Astrocyte of the hippocampus (primary cell): ENCODE measurements at places on chromosomes 4 and X.
A peak's percentile ranks its signal among the peaks of the same experiment; 100 is the strongest.

DNA sequence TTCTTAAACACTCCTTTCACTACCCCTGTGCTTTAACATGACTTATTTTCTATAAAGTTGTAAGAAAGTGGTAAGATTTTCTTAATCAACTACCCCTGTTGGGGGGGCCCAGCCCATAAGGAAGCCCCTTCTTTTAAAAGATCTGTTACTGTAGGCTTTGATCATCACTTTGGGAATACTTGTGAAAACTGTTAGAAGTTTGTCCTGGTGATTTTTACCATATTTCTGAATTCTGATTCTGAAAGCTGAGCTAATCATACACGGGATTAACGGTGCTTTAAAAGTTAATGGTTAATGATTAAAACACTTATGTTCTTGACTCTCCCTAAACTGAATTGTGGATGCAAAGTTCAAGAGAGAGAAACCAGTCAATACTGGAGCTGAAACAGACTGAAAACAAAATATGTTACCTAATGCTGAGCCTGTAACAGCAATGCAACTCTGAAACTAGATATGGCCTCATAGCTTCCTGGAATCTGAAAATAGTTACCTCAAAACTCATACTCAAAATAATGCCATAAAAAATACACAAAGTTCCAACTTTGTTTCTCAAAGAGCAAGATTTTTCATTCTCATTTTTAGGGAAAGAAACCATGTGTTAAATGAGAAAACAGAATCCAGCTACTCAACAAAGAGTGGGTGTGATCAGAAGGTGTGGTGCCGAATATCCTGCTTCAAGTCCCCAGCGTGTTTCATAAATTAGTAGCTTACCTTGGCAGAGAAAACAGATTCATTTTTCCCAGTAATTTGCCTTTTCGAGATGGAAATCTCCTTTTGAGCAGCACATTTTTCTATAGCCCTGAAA lies 31.6 kb downstream of the ADH7 start:
- DNase-seq = peak; percentile 6

DNA sequence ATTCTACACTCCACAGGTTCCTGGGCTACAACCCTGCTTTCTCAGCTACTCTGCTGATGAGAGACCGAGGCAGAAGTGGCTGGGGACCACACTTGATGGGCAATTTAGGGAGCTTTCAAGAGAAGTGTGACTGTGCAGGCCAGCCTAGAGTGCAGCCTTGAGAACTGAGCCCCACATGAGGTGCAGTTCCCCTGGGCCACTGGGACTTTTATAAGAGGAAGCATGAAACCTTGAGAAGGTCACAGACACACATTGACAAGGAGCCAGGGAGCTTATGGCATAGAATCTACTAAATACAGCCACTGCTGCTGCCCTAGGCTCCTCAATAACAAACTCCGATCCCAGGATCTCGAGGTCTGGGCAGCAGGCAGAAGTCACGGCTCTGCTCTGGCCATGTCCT lies 13.1 kb downstream of the C4orf50 start:
- DNase-seq = no peak

GRCh38 chr4:48578132-48578968 lies 88.3 kb downstream of the ZAR1 start:
- DNase-seq = peak; percentile 82

- no peak for DNase-seq
These were observed 149.1 kb upstream of the CXXC4 start for GRCh38 chr4:104643805-104644204.

DNA sequence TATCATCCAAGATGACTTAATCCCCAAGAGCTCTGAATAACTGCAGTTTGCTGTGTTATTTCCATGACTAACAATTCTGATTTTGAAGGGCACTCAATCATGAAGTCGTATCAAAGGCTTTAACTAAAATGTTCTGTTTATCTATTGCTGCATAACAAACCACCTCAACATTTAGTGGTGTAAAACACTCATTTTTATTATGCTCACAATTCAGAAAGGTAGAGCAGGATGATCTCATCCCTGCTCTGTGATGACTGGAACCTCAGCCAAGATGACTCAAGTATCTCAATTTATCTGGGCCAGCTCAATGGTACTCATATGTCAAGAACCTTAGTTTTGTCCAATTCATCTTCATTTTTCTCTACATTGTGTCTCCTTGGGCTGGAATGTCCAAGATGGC lies 451.1 kb downstream of the PPARGC1A start:
- DNase-seq = peak; percentile 32

DNA sequence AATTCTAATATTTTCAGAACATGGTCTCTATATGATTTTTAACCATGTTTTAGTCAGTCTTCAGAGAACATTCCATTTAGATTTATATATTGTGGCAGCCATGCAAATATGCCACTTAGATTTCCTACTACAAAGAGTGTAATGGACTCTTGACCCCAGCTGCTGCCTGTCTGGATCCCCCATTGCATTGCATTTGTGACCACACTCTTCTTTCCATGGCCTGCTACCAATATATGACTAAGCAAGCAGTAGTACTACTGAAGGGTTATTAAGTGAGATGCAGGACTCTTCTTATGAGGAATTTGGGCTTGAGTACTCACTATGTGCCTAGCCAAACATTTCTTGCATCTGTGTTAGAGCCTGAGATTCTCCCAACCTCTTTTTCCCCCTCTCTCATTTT lies 306.8 kb downstream of the PDHA2 start:
- DNase-seq = peak; percentile 51

GRCh38 chrX:53321230-53321942 lies 40.0 kb upstream of the IQSEC2 start:
- peak; percentile 16 for DNase-seq

DNA sequence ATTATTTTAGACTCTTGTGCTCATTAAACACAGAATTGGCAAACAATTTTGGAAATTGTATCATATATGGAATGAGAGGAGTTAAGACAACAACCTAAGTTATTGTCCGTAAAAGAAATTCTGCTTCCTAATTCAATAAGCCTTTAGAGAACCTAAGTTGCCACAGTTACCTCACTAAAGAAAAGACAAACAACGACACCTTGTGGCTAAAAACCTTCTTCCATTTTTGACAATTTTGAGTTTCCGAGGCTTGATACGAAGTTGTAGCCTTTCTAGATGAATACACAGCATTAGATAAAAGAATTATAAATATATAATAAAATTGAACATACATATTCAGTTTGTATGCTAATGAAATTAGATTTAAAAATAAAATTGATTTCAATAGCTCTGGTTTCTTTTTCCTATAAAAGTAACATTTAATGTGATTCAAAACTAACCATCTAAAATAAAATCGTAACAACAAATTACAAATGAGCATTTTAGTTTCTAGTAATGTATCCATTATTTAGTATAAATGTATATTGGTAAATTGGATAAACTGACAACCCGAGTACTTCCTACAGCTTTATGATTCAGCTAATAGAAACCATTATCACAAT lies 275.1 kb downstream of the GPM6A start:
- peak; percentile 80 for DNase-seq

DNA sequence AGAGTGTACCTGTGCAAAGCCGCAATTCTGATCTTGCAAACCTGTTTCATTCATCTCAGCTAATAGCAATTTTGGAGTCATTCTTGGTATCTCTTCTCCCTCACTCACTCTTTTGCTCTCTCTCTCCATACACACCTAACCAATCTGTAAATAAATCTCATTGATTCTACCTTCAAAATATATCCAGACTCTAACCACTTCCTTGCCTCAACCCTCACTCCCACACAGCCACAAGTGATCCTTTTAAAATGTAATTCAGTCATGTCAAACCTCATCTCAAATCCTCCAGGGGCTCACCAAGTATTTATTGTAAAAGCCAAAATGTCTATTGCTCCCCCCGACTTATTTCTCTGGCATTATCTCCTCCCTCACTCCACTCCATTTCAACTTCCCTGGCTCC lies 51.7 kb upstream of the SLC10A4 start:
- DNase-seq = no peak

DNA sequence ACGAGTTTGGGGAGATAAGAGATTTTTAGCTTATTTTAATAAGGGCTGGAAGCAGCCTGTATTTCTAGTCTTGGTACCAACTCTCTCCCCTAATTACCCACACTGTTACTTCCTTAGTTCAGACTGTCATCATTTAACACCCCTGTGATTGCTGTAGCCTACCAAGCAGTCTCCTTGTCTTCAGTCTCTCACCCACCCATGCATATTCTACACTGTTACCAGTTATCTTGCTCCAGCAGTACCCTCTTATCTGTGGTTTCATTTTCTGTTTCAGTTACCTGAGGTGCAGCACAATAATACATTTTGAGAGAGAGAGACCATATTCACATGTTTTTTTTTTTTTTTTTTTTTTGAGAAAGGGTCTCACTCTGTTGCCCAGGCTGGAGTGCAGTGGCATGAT lies 80.2 kb downstream of the DIAPH2 start:
- DNase-seq = no peak

- no peak for DNase-seq
These were observed 2.8 kb downstream of the TMEM271 start for GRCh38 chr4:573122-573892.

DNA sequence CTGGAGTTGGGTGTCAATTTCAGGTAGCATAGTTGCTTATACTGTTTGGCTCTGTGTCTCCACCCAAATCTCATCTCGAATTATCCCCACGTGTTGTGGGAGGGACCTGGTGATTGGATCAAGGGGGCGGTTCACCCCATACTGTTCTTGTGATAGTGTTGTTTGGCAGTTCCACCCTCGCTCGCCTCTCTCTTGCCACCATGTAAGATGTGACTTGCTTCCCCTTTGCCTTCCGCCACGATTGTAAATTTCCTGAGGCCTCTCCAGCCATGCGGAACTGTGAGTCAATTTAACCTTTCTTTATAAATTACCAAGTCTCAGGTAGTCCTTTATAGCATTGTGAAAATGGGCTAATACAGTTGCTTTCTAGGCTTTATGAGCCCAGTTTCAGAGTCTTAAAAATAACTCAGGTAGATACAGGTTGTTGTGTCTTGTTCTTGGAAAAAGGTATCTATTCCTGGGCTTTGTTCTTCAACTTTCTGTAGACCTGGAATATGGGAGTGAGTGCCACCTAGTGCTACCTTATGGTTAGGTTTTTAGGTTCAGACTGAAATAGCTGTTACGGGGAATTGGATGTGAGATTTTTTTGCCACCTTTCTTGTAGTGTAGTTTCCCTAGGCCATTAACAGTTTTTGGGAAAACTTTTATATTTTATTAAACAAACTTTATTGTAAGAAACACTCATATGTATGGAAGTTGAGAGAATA lies 15.6 kb downstream of the PGK1 start:
- no peak for DNase-seq

GRCh38 chr4:110609044-110609750 lies 13.7 kb downstream of the PITX2 start:
- DNase-seq = no peak

- peak; percentile 78 for DNase-seq
These were observed 57.1 kb upstream of the EFHC2 start for GRCh38 chrX:44400588-44400987.

DNA sequence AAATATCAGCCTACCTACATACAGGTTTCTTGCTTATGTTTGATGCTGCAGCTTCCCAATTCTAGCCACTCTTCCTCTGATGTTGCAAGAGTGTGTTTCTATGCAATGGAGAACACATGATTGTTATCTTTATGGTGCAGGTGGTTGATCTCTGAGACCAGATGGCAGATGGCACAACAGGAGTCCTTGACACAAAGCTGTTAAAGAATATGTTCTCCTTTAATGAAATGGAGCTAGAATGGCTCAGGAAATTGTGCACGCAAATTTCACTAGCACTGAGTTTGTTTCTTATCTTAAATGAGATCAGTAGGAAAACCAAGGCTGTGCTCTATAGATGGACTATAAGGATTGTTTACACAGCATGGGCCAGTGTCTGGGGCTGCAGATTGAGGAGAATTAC lies 29.9 kb upstream of the TTC29 start:
- no peak for DNase-seq

GRCh38 chr4:24210332-24210902 lies 320.6 kb upstream of the PPARGC1A start:
- peak; percentile 81 for DNase-seq

- DNase-seq = no peak
These were observed 128.1 kb upstream of the NDP start for GRCh38 chrX:44101281-44101680.

DNA sequence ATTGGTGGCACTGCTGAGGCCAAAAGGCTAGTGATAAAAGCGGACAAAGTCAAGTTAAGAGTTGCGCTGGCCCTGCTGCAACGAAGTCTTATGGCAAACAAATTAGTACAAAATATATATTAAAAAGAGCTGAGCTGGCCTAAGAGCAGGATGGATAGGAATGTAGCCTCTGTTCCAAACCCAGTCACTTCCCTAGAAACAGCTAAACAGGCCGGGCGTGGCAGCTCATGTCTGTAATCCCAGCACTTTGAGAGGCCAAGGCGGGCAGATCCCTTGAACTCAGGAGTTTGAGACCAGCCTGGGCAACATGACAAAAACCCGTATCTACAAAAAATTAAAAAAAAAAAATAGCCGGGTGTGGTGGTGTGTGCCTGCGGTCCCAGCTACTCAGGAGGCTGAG lies 32.4 kb upstream of the UGDH start:
- DNase-seq = no peak

DNA sequence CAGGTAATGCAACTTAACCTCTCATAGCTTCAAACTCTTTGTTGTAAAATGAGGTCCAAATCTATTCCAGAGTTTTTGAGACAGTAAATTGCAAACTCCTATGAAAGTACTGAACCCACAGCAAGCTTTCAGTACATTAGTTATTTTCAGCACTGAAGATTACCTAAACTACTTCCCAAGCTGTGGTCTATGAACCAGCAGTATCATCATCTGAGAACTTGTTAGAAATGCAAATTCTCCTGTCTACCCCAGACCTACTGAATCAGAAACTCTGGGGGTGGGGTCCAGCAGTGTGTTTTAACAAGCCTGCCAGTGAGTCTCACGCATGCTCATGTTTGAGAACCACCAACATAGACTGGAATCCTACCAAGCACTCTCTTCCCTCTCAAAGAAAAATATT lies 5.7 kb upstream of the CASP6 start:
- peak; percentile 11 for DNase-seq

GRCh38 chr4:96912716-96913115 lies 1072.8 kb downstream of the PDHA2 start:
- DNase-seq = peak; percentile 9

- DNase-seq = no peak
These were observed 12.8 kb upstream of the F8A1 start for GRCh38 chrX:154873329-154873728.

DNA sequence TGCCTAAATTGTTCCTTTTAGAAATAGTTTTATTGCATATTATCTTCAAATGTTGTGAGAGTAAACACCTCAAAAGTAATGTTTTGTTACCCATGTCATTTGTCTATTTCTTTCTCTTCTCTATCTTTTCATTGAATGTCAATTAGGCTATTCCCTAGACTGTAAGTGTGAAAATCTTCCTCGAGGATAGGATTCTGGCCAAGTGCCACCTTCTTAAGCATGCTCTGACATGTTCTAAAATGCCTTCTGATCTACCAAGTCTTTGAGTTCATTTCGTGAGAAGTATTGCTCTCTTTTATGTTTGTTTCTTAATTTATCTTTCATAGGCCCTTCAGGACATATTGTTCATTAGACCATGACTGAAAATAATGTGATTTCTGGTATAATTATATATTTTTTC lies 44.1 kb upstream of the TLL1 start:
- DNase-seq = peak; percentile 39
